Activated CD4-positive, alpha-beta T cell treated with anti-CD3 and anti-CD28 coated beads for 36 hours (primary cell): ENCODE measurements at places on chromosomes 11 and 22. TPM values are rescaled to one million over a fixed set of nuclear protein-coding genes. Genes with fewer than 3 reads are reported as not detected.

- H3K27me3 ChIP-seq: no peaks in the 10 kb centered on the region
- no peaks in the 10 kb centered on the region for H3K36me3 ChIP-seq
- H3K27ac ChIP-seq: no peak overlapping the region
- H3K4me3 ChIP-seq: no peak overlapping the region
- DNase-seq: no peak
- peaks cover 9% of the 10 kb centered on the region for H3K4me1 ChIP-seq
These were observed 6.1 kb downstream of the MRGPRE start for GRCh38 chr11:3225826-3226750.

DNA sequence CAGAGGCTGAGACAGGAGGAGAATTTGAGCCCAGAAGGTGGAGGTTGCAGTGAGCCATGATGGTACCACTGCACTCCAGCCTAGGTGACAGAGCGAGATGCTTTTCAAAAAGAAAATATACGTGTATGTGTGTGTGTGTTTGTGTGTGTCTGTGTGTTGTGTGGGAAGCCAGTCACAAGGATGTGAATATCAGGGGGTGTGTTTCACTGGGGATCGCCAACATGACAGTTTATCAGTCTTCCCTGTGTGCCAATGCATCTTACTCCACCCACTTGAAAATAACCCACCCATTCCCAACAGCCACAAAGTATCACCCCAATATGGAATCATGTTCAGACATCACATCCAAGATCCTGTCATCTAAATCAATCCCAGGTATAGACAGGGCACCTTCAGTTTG, 10.4 kb upstream of the APOBEC3B start:
- no peaks in the 10 kb centered on the region for H3K36me3 ChIP-seq
- H3K27ac ChIP-seq: no peak overlapping the region
- H3K4me3 ChIP-seq: no peak overlapping the region
- H3K27me3 ChIP-seq: peaks cover 9% of the 10 kb centered on the region

Gene WDR74
- 83.1 TPM for total RNA-seq

Gene EIF3L
- 632 TPM for total RNA-seq

DNA sequence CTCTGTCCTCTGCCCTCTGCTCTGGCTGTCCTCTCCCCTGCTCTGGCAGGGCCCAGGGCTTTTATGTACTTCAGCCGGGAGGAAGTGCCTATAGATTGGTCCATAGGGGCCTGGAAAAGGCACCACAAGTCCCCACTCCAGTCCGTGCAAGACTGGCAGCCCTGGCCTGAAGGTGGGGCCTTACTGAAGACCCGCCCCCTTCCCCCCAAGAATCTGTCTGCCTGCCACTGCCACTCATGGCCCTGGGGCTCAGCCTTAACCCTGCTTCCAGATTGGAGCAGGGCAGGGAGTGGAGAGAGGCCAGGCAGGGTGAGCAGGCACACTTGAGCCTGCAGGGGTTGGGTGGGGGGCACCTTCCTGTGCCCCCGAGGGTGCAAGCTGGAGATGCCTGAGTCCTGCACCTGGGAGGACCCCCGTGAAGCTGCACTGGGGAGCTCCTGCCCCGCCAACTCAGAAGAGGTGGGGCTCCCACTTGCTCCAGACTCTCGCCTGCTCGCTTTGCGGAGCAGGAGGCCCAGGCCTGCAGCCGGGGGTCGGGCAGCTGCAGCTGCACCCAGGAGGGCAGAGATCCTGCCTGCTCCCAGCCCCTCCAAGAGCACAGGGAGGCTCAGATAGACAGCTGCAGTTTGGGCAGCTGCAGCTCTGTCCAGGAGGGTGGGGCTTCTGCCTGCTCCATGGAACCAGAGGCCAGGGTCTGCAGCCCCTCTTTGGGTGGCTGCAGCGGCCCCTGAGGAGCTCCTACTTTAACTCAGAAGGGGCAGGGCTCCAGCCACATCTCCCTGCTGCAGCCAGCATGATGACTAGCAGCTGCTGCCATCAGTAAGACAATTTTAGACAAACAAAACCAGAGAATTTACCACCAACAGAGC, 51.0 kb upstream of the SC5D start:
- no peaks in the 10 kb centered on the region for H3K36me3 ChIP-seq
- peaks cover 8% of the 10 kb centered on the region for H3K27me3 ChIP-seq
- no peak overlapping the region for H3K27ac ChIP-seq
- no peak for DNase-seq

DNA sequence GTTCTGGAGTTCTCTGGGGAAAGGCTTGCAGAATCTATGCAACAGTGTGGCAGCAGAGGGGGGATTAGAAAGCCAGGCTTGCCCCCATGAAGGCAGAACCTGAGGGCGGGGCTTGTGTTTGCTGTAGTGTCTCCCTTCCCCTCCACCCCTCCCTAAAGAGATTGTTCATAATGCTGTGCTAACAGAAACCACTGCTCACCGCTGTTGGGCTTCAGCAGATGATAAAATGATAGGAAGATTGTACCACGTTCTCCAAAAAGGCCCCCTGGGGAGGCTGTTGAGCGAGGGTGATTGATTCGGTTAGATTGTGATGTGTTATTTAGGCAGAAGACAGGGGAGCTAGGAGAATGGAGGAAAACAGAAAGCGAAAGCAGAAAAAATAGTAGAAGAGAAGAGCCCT, 215.2 kb upstream of the NCAM1 start:
- no peak overlapping the region for H3K4me3 ChIP-seq
- no peak overlapping the region for H3K27ac ChIP-seq
- H3K27me3 ChIP-seq: peaks cover 24% of the 10 kb centered on the region
- no peak for DNase-seq

GRCh38 chr11:106021181-106021966, 666 bp downstream of the MSANTD4 start:
- no peak for DNase-seq
- H3K27ac ChIP-seq: peak overlapping the region; percentile 87
- H3K4me3 ChIP-seq: peak overlapping the region; percentile 91
- H3K27me3 ChIP-seq: no peaks in the 10 kb centered on the region
- H3K4me1 ChIP-seq: peaks cover 43% of the 10 kb centered on the region
- peaks cover 27% of the 10 kb centered on the region for H3K36me3 ChIP-seq
